ENCODE measurements at places on chromosomes 13 and 19. TPM values are rescaled to one million over a fixed set of nuclear protein-coding genes. Genes with fewer than 3 reads are reported as not detected.

GPR12 gene
- not detected for total RNA-seq

CBY2 gene
- total RNA-seq = not detected

CYP4F12 gene
- not detected for total RNA-seq

ZNF813 gene
- 0.58 TPM for total RNA-seq

SOX1 gene
- not detected for total RNA-seq

IRGC gene
- not detected for total RNA-seq

ADGRE1 gene
- total RNA-seq = not detected

CLEC17A gene
- total RNA-seq = not detected

CGB7 gene
- 0.53 TPM for total RNA-seq

SIAH3 gene
- under 0.01 TPM for total RNA-seq

ZNF793 gene
- 0.58 TPM for total RNA-seq

NLRP11 gene
- not detected for total RNA-seq

PLPPR3 gene
- 0.58 TPM for total RNA-seq

SGCG gene
- total RNA-seq = not detected

FAM216B gene
- not detected for total RNA-seq

CCNA1 gene
- 2.1 TPM for total RNA-seq

ACTMAP gene
- 4.4 TPM for total RNA-seq

All from myometrial cell (primary cell).